ENCODE measurements at places on chromosomes 3 and 15.

GRCh38 chr3:11379238-11379823 lies 107.1 kb downstream of the ATG7 start:
- no peak for DNase-seq

- DNase-seq = no peak
Measured at GRCh38 chr3:137761563-137762503, 2.3 kb upstream of the SOX14 start.

- no peak for DNase-seq
Measured at GRCh38 chr15:69553686-69554085, 101.1 kb downstream of the RPLP1 start.

- no peak for DNase-seq
Measured at GRCh38 chr3:98980915-98981596, 79.6 kb upstream of the DCBLD2 start.

- no peak for DNase-seq
Measured at GRCh38 chr15:84885801-84886200, 1.3 kb downstream of the SLC28A1 start.

GRCh38 chr3:107894998-107895397 lies 195.8 kb downstream of the CD47 start:
- no peak for DNase-seq

GRCh38 chr3:43862470-43862869 lies 171.7 kb downstream of the ABHD5 start:
- DNase-seq = no peak

DNA sequence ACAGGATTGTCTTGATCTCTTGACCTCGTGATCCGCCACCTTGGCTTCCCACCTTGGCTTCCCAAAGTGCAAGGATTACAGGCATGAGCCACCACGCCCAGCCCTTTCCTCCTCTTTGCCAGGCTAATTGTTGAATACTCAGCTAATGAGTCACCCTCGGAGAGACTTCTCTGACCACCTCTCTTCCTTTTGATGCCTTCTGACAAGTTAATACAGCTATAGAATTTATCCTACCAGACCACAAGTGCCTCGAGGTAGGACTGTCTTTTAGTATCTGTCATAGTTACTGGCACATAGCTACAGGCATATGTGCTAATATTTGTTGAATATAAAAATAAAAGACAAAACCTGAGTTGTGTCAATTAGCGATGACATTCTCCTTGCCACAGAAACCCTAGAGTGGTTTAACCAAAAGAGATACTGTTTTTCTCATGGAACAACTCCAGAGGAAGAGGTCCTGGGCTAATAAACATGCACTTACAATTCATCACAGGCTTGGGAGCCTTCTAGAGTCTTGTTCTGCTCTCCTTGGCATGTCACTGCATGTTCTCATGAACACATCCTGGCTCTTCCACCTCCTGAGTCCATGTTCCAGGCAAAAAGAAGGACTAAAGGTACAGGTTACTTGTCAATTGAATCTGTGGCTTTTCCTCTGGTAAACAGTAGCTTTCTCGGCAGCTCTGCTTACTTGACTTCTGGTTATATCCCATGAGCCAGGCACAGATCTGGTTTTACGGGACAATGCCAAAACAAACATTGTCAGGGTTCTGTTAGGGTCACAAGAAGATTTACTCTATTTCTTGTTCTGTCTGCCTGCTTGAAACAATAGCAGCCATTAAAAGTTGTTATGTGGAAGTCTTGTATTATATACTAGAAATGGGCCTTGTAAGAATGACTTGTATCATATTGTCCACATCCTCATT lies 332.3 kb downstream of the THSD4 start:
- no peak for DNase-seq

DNA sequence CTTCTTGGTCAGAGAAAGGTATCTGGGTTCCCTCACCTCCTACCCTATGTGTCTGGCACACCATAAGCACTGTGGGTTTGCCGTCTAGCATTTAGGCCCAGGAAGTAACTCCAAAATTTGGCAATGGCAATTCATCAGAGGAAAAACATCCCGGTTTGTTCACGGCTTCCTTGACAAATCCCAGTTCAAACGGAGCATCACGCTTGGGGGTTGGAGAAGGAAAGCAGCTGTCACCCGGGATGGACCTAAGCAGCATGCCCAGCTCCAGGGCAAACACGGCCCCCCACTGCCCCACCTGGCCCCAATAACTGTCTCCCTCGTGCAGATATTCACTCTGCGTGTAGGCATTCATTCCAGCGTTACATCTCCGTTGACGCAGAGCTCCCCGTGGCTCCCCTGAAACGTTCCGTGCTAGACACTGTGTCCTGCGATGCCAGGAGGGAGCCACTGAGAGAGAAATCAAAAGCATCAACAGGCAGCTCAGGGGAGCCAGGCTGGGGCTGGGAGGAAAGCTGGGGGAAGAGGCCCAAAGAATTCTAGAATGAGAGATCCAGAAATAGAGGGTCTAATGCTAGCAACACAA lies 41.4 kb downstream of the NTRK3 start:
- no peak for DNase-seq

- DNase-seq = no peak
Measured at GRCh38 chr3:188671971-188672370, 499.8 kb upstream of the TPRG1 start.

- no peak for DNase-seq
Measured at GRCh38 chr3:11717768-11718636, 74.3 kb upstream of the VGLL4 start.

DNA sequence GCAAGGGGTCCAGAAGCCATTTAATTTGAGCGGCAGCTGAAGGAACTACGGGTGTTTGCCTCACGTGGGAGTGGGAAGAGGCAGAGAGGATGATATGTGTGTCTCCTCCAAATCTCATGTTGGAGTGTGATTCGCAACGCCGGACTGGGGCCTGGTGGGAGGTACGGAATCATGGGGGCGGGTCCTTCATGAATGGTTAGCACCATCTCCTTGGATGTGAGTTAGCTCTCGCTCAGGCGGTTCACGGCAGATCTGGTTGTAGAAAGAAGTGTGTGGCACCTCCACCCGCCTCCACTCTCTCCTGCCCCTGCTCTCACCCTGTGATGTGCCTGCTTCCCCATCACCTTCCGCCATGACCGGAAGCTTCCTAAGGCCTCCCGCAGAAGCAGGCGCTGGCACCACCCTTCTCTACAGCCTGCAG lies 25.4 kb downstream of the XXYLT1 start:
- no peak for DNase-seq

GRCh38 chr3:141294301-141294700 lies 62.7 kb downstream of the PXYLP1 start:
- no peak for DNase-seq

- no peak for DNase-seq
Measured at GRCh38 chr3:141499965-141500364, 13.1 kb downstream of the RASA2 start.

DNA sequence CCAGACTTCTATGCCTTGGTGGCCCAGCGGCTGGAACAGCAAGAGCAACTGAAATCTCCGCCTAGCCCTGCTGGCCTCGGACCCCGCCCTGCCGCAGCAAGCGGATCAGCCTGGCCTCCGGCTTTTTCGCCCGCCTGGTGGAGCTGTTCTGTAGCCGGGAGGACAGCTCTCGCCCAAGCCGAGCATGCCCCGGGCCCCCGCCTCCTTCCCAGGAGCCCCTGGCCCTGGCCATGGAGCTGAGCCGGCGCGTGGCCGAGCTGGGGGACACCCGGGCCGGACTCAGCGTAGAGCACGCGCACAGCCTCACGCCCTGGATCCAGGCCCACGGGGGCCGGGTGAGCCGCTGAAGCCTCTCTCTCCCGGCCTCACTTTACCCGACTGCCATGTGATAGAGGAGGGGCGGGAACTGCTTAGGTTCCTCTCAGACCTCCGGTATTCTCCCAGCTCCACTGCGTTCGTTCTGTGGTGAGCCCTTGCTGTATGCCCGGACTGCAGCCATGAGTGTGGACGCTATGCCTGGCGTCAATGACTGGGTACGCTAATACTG lies 24.1 kb upstream of the MRPL3 start:
- DNase-seq = peak; percentile 71

DNA sequence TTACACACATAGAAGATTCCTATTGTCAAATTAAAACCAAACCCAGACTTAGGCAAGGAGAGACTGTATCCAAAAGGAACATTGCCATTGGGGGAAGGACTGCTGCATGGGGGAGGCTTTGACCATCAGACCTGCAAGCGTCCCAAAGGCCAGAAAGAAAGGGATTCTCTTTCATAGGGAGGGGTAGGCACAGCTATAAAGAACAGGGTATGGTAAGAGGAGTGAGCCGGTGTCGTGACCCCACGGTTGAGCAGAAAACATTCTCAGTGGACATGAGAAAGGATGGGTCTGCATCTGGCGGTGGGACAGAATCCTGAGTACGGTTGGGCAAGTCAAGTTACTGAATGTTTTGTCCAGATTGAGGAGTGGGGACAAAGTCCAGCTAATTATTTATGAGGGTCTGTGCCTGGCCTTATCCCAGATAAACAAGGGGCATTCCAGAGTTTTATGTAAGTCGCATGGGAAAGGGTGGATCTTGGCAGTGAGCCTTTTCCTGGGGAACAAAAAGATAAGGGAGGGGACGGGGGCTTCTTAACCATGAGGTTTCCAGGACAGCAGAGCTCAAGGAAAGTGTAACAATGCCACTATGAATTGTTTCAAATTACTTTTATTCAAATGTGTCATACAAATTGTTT lies 357.8 kb downstream of the OCA2 start:
- DNase-seq = no peak

DNA sequence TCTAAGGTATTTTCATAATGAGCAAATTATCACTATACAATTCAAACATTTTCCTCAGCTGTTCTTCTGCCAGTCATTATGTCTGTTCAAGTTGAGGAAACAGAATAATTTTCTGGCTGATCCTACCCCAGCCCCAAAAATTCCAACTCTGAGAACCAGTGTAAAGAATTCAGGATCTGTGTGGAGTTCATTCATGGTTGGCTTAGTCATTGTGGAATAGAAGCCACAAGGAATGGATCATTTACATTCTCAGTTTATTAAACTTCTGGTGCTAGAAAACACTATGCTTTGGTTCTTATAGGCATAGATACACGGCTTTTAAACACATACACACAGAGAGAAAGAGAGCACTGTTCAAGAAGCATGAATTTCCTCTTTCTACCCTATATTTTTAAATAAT lies 134.6 kb downstream of the CMSS1 start:
- DNase-seq = no peak

DNA sequence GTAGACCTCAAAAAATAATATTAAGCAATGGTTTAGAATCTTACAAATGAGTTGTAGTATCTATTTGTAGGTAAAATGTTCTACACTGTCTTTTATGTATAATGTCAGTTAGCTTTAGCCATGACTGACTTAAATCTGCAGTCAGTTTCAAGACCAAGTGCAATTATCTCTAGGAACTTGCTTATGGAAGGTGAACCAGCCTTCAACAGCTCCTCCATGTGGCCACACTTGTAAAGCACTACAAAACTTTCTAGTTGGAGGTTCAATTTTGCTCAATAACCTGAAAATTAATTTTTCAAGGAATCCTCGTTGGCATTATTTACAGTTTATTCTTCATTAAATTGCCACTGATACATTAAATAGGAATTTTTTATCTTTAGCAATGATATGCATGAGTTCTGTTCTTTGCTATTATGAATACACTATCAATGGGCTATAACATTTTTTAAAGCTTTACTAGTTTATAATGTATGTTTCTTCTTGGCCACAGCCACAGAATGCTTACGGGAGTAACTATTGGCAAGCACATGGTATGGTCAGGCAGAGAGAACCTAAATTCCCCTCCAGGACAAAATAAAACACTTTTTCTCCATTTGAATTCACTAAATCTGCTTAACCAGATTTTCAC lies 315.3 kb upstream of the UBE2E2 start:
- DNase-seq = peak; percentile 29

- peak; percentile 57 for DNase-seq
Measured at GRCh38 chr15:38991126-38991525, 426.5 kb upstream of the RASGRP1 start.

DNA sequence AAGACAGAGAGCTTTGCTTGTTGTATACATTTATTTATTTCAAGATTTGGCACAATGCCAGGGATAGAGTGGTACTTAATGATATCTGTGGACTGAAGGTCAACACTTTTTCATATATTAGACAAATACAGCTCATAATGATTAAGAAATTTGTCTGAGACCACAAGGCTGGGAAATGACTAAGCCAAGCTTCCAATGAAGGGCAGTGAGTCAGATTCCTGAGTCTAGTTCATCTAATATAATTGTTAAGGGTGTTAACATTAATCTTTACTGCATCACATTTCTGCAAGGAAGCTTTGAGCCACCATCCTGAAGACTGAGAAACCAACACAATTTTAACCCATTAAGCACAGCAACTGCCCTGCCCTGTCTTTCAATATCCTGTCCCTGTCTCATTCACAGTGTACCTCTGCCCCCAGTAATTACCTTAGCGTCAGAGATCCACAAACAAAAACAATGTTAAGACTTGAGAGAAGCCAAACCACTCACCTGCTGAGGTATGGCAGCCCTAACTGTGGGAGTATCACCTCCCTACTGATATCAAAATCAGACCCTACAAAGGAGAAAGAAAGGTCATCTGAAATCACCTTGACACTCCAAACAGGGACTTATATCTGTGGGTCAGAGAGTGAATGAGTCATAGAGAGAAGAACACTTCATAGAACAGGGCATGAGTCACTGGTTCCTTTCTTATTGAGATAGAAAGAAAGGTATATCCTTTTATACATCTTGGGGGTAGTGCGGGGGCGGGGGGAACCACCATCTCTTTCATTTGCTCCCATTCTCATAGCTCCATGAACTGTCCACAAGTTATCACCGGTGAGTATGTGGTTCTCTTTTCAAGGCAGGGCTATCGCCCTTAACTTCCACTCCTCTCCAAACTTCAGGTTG lies 74.7 kb downstream of the MAGI1 start:
- peak; percentile 28 for DNase-seq

DNA sequence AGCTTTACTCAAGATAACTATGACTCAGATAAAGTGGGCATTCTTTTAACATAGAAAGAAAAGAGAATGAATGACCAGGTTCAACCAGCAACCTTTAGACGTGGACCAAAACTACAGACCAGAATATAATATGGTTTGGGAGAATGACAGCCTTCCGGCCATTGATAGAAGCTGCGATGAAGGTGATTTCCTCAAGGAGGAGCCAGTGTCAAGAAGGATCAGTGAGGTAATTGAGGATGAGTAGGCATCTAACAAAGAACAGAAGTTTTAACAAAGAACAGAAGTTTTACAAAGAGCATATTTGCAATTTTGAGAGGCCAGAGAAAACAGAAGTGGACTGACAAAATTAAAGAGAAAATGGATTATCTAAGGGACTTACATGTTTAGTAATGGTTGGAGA lies 289.0 kb upstream of the AGTR1 start:
- DNase-seq = no peak

DNA sequence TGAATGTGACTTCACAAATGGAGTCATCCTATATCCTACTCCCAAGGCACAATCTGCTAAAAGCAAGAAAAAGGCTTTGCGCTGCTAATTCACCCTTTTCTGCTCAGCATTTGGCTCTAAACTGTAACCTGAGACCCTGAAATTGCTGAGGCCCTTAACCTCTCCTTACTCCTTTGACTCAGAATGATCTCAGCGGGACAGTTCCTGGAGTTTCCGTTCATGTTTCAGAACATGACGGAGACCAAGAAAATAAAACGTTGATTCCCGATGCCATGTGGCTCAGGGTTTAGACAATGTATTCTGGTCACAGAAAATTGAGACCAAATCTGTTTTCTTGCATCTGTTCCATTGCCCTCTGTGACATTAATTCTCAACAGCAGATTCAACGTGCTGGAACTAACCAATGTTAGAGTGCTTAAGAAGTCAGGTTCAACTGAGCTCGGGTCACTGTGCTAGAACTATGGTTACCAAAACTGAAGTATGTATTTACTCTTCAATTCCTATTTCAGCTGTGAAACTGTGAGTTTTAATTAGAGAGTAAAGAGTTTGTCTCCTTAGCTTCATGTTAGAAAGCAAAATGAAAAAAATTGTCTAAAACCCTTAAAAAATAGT lies 45.4 kb upstream of the TMC3 start:
- peak; percentile 56 for DNase-seq

GRCh38 chr3:136909187-136909586 lies 47.2 kb downstream of the NCK1 start:
- DNase-seq = no peak
